Activated T-helper 1 cell treated with Interleukin-2 at 50 U/mL for 16 hours (primary cell): ENCODE measurements at places on chromosomes 12 and 14.

- no peak for DNase-seq
Measured at GRCh38 chr14:93475471-93475870, 44.7 kb downstream of the UNC79 start.

DNA sequence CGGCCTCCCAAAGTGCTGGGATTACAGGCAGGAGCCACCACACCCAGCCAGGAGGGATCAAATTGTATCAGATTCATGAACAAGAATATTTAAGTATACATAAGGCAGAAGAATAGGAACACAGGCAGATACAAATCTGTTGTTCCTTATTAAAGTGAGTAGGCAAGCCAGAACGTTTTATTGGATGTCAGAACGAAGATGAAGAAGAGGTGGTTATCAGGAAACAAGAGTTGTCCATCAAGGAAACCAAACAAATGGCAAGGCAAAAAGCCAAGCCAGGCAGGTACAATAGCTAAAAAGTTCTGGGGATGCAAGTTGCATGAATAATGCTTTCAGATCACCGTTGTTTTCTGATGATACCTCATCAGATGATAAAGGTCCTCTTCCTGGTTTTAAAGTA lies 31.1 kb upstream of the BAZ1A start:
- no peak for DNase-seq

- DNase-seq, result no peak
Measured at GRCh38 chr12:49621651-49622500, 1.5 kb upstream of the PRPF40B start.

DNA sequence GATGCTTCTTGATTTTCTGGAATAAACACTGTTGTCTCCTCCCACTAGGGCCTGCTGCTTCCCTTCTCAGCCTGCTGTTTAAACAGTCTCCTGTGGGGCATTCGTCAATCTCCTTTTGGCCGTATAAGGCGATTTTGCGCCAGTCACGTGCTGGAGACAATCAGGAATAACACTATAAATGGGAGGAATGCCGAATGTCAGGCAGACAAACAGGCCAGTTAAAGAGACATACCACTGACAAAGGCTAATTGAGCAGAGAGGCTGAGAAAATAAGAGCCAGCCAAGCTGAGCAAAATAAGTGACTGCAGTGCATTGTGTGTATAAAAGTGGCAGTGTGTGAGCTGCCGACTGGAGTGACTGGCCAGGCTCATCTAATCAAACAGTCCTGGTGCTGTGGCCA lies 23.3 kb downstream of the DMAC2L start:
- DNase-seq, result no peak

DNA sequence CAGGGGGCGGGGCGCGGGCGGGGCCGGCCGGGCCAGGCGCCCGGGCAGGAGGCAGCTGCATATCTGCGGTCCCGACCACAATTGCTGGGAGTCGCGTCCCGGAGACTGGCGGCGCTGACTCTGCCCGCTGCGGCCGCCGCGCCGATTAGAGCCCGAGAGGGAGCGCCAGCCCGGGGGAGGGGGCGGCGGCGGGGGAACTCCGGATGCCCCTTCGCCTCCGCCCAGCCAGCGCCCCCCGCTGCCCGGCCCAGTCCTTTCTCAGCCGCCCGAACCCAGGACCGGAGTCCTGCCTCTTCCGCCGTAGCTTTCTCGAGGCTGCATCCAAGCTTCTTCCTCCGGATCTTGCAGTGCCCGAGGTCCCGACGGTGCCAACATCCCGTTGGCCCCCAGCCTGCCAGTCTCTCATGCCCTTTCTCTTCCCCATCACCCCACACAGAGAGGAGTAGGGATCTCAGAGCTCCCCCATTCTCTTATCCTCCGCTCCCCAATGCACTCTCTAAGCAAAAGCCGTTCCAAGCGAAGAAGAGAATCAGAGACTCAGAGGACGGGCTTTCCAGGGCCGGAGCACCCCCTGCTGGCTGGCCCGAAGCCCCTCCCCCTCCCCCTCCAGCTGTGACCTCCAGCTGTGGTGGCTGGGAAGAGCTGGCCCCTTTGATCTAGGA lies 8.8 kb upstream of the SP7 start:
- peak; percentile 51 for DNase-seq
